Activated B cell treated with CpG ODN at 0.5 μM for 24 hours (primary cell): ENCODE measurements at places on chromosomes 4 and X.

GRCh38 chr4:1291996-1292702 is 2.5 kb downstream of the MAEA start:
- peaks cover 60% of the 10 kb centered on the region for H3K4me1 ChIP-seq
- H3K27me3 ChIP-seq: no peaks in the 10 kb centered on the region
- peak overlapping the region; percentile 28 for H3K4me3 ChIP-seq
- H3K36me3 ChIP-seq: peaks cover 11% of the 10 kb centered on the region
- H3K27ac ChIP-seq: peak overlapping the region; percentile 42
- DNase-seq: no peak

DNA sequence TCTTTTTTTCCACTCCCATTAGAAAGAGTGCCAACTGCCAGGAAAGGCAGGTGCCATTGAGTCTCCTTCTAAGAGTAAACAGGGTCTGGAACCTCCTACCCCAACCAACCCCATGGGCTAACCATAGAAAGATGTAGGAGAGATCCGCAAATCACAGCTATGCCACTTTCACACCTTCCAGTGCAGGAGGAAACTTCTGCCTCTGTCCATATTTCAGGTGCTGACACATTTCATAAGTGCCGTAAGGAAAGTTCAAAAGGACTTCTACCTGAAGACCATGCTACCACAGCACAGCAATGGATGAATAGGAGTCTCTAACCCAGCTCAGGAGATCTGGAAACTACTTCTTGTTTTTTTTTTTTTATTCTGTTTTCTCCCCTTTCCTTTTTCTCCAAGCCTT is 145.8 kb downstream of the FBXO8 start:
- H3K27ac ChIP-seq: no peak overlapping the region
- H3K4me1 ChIP-seq: no peaks in the 10 kb centered on the region
- no peak for DNase-seq
- no peaks in the 10 kb centered on the region for H3K27me3 ChIP-seq

DNA sequence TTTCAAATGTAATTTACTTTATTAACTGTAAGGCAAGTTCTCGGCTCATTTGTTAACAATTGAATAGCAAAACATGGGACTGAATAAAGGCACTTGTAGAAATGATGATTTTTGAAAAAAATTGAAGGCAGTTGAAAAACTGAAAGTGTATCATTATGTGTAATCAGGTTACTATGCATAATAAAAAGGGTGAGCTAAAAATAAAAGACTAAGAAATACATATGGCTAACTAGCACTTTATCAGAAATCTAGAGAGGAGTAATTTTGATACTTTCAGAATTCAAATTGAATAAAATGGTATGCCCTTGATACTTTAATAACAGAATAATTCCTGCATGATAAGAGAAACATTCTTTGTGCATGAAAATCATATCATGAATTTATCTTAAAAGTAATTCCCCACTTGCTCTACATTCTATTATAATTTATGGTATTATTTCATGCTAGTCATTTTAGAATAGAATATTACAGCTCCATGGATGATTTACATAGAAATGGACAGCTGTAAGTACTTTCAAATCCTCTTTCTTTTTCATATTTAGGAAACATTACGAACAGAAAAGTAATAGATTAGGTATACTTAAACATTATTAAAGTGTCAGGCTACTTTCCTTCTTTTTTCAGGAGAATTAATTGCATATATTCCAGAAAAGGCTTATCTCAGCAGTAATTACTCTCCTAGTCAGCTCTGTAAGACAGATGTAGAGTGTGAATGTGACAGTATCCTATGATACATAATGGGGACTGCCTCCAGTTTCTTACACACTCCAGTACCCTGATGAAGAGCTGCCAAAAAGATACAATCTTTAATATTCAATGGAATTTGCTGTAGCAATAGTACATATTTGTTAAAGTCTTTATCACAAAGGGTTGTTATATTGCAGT is 697.3 kb downstream of the CCSER1 start:
- no peak overlapping the region for H3K4me3 ChIP-seq
- no peaks in the 10 kb centered on the region for H3K27me3 ChIP-seq
- no peak for DNase-seq
- no peak overlapping the region for H3K27ac ChIP-seq

- no peak overlapping the region for H3K27ac ChIP-seq
- DNase-seq: no peak
- no peaks in the 10 kb centered on the region for H3K27me3 ChIP-seq
- peaks cover 23% of the 10 kb centered on the region for H3K36me3 ChIP-seq
- no peak overlapping the region for H3K4me3 ChIP-seq
These were observed 18.7 kb downstream of the SLC25A43 start for GRCh38 chrX:119417842-119418241.

GRCh38 chrX:103704863-103705262 is 5.8 kb upstream of the TMEM31 start:
- H3K36me3 ChIP-seq: no peaks in the 10 kb centered on the region
- DNase-seq: no peak
- no peak overlapping the region for H3K4me3 ChIP-seq
- no peaks in the 10 kb centered on the region for H3K27me3 ChIP-seq
- no peak overlapping the region for H3K27ac ChIP-seq
- no peaks in the 10 kb centered on the region for H3K4me1 ChIP-seq

- no peak overlapping the region for H3K27ac ChIP-seq
- H3K36me3 ChIP-seq: no peaks in the 10 kb centered on the region
- no peak for DNase-seq
These were observed 140.3 kb downstream of the PJA1 start for GRCh38 chrX:69024931-69025330.

DNA sequence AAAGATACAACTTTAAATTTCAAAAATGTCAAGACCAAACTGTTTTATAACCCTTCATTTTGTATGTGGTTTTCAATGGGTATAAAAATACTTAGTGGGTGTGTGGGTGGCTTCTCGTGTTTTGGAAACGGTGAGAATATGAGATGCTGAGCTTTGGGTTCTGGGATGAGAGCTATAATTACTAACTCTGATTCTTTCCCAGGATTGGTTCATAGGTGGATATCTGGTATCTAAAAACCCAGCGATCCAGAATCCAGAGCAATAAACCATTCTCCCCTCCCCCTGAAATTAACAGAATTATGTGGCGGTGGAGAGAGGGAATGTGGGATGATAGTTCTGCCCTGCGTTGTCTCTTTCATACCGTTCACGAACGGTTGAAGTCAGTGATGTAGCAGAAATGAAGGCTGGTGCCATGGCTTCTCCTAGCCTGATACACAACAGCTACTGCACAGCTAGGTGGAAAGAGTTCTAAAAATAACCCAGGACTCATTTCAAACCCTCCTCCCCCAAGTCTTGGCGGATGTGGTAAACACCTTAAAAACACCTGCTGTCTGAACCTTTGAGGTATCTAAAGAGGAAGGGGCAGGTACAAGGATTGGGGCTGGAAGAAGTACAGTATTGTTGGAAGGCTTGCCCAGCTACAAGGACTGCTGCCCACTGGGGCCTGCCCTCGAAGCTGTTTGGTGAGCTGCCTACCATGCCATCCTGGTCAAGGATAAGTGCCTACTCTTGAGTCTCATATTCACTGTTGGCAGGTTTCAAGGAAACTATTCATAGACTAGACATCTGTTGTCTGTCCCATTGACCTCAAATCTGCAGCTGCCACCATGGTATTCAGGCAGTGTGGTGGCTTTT is 44.5 kb downstream of the SEPTIN11 start:
- peaks cover 33% of the 10 kb centered on the region for H3K36me3 ChIP-seq
- no peak for DNase-seq
- no peaks in the 10 kb centered on the region for H3K27me3 ChIP-seq
- H3K4me3 ChIP-seq: no peak overlapping the region
- H3K4me1 ChIP-seq: peaks cover 12% of the 10 kb centered on the region

GRCh38 chr4:61160478-61160877 is 39.6 kb upstream of the ADGRL3 start:
- H3K4me3 ChIP-seq: no peak overlapping the region
- DNase-seq: no peak
- no peaks in the 10 kb centered on the region for H3K4me1 ChIP-seq
- H3K36me3 ChIP-seq: no peaks in the 10 kb centered on the region
- no peaks in the 10 kb centered on the region for H3K27me3 ChIP-seq

DNA sequence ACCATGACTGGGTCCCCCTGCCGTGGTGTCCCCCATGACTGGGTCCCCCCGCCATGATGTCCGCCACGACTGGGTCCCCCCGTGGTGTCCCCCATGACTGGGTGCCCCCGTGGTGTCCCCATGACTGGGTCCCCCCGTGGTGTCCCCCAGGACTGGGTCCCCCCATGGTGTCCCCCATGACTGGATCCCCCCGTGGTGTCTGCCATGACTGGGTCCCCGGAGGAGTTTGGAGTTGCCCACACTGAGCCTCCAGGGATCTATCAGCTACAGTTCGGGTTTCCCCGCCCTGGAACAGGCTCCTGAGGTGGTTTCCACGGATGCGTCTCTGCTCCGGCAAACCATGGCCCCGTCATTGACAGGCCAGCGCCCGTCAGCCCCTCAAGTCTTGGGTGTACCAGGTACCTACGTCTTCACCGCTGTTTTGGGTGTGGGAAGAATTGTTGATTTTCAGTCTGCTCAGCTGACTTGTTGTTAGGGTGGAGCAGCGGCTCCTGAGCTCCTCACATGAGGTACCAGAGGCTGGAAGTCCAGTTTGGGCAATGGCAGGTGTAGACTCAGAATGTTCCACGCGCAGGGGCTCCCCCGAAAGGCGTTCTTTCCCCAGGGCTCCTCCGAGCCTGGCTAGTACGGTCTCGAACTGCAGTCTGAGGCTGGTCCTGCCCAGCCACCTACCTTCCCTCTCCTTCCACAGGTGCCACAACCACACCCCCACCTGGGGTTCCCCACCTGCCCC is 8.3 kb upstream of the PDE6B start:
- H3K4me1 ChIP-seq: no peaks in the 10 kb centered on the region
- no peak for DNase-seq
- H3K4me3 ChIP-seq: no peak overlapping the region
- no peak overlapping the region for H3K27ac ChIP-seq

DNA sequence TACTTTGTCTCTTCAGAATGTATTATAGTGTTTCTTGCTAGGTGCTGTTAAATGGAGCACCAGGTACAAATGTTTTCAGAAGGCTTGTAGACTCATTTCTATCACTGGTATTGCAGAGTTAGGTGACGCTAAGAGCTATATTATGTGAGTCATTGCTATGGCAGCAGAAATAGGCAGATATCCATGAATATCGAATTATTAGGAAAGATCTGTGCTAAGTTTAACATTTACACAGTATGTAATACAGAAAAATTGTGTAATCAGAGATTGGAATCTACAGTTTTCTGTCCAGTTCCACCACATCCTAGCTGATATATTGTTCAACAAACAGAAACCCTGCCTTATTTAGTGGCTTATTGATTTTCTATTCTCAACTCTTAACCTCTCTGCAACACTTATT is 1025.5 kb downstream of the STIM2 start:
- no peak overlapping the region for H3K27ac ChIP-seq
- H3K27me3 ChIP-seq: no peaks in the 10 kb centered on the region
- H3K36me3 ChIP-seq: no peaks in the 10 kb centered on the region
- no peaks in the 10 kb centered on the region for H3K4me1 ChIP-seq
- no peak overlapping the region for H3K4me3 ChIP-seq

DNA sequence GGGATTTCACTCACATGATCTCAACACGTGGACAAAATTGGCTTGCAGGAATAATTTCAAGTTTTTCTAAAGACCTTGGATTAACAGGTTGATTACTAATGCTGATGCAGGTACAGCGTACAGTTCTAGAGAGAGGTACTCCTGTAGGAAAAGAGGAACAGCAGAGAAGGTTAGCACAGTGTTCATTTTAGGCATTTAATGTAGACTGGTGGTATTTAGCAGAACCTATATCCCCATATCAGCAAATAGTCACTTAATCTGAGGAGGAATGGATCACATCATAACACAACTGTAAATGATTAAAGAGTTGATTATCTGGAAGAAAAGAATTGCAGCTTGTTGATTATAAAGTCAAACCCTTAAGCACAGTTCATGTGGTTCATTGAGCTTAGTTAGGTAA is 620 bp downstream of the CXCL10 start:
- H3K27ac ChIP-seq: no peak overlapping the region
- H3K4me1 ChIP-seq: peaks cover 24% of the 10 kb centered on the region
- DNase-seq: no peak
- H3K36me3 ChIP-seq: no peaks in the 10 kb centered on the region
- no peaks in the 10 kb centered on the region for H3K27me3 ChIP-seq

GRCh38 chrX:15277604-15278003 is 7.7 kb upstream of the ASB9 start:
- DNase-seq: no peak
- H3K4me3 ChIP-seq: no peak overlapping the region
- H3K27ac ChIP-seq: no peak overlapping the region
- no peaks in the 10 kb centered on the region for H3K36me3 ChIP-seq
- H3K4me1 ChIP-seq: no peaks in the 10 kb centered on the region

GRCh38 chr4:169163947-169164668 is 106.6 kb downstream of the SH3RF1 start:
- no peak overlapping the region for H3K27ac ChIP-seq
- H3K27me3 ChIP-seq: no peaks in the 10 kb centered on the region
- H3K4me3 ChIP-seq: no peak overlapping the region
- H3K36me3 ChIP-seq: no peaks in the 10 kb centered on the region

GRCh38 chr4:2646396-2647149 is 109.6 kb downstream of the TNIP2 start:
- H3K36me3 ChIP-seq: peaks cover 75% of the 10 kb centered on the region
- DNase-seq: no peak
- peaks cover 4% of the 10 kb centered on the region for H3K4me1 ChIP-seq
- H3K27me3 ChIP-seq: no peaks in the 10 kb centered on the region
- H3K27ac ChIP-seq: no peak overlapping the region
- H3K4me3 ChIP-seq: no peak overlapping the region

GRCh38 chr4:53463340-53463739 is 85.9 kb downstream of the FIP1L1 start:
- no peak overlapping the region for H3K4me3 ChIP-seq
- no peaks in the 10 kb centered on the region for H3K27me3 ChIP-seq
- no peak overlapping the region for H3K27ac ChIP-seq
- peaks cover 45% of the 10 kb centered on the region for H3K36me3 ChIP-seq
- DNase-seq: no peak

GRCh38 chrX:56221101-56221500 is 11.1 kb upstream of the KLF8 start:
- H3K4me1 ChIP-seq: peaks cover 3% of the 10 kb centered on the region
- H3K27ac ChIP-seq: no peak overlapping the region
- H3K4me3 ChIP-seq: no peak overlapping the region
- no peaks in the 10 kb centered on the region for H3K27me3 ChIP-seq
- DNase-seq: no peak
- H3K36me3 ChIP-seq: no peaks in the 10 kb centered on the region

- no peaks in the 10 kb centered on the region for H3K4me1 ChIP-seq
- no peak for DNase-seq
- H3K27me3 ChIP-seq: no peaks in the 10 kb centered on the region
- no peak overlapping the region for H3K27ac ChIP-seq
These were observed 1658.0 kb downstream of the STIM2 start for GRCh38 chr4:28518561-28519165.
